Activated CD4-positive, alpha-beta memory T cell treated with anti-CD3 and anti-CD28 coated beads, Interleukin-2, amount 10 ng/mL, durations not matched to agents 7 days and 5 days (primary cell): ENCODE measurements at places on chromosomes 1 and 21. TPM values are rescaled to one million over a fixed set of nuclear protein-coding genes. Genes with fewer than 3 reads are reported as not detected.

Gene RIPK4
- total RNA-seq, result not detected

Gene ZNF648
- not detected for total RNA-seq

Gene CFAP57
- not detected for total RNA-seq

Gene REG4
- total RNA-seq, result not detected

Gene ST6GALNAC5
- not detected for total RNA-seq

Gene PUM1
- total RNA-seq, result 87.4 TPM
